GM04504 (cell line): ENCODE measurements at places on chromosomes 2 and 18.

DNA sequence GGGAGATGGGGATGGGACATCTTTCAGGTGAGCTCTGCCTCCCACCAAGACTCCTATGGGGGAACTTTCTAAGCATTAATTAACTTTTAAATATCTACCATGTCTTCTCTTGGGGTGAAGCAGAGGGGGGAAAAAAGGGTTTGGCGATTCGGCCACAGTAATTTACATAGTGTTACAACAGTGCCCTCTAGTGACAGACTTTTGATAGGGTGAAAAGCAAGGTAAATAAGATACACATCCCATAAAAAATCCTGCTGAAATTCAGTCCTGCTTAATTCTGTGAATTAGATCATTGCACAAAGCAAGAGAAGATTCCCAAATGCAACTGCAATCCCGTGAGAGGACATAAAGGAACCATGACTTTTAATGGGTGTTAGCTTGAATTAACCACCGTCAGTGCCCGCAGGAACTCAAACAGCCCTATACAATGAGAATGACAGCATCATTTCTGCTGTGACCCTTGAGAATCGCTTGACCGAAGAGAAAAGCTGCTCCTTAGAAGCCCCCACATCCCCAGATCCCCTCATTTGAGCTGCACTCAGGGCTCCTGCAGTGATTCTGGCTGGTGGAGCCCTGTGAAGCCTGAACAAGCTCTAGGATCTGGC, 32.8 kb downstream of the FAM124B start:
- peak; percentile 18 for DNase-seq

DNA sequence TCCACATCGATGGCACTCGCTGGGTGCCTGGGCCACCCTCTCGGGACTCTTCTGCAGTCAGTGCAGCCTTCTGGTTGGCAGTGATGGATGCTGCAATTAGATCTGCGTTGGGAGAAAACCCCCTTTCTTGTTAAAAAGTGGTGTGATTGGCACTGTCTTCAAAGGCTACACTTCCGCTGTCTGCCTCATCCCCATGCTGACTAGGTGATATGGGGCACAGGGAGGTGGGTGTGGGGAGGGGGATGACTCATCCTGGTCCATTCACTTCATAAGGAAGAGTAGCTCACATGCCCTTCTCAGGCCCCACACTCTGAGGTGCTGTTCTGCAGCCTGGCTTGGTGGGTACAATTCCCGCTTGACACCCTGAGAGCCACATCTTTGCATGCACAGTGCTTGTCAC, 77.4 kb downstream of the THNSL2 start:
- DNase-seq = no peak

DNA sequence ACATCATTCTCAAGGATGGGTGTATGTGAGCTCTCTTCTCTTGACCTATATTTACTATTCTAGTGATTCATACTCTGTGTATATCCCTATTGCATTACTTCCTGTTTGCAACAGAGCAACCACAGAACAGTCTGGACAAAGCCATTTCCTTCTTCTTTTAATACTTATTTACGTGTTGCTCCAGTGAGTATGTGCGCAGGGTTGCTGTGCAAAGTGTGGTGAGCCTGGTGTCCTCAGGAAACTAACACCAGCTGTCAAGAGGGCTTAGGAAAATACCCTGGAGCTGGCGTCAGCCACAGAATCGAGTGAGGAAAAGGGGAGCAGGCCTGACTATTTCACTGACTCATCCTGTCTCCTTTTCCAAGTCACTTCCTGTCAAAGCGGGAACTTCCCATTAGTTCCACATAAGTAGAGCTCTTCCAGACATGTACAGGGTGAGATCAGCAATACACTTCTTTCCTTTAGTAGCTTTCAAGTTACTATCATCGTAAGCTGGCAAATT, 214.1 kb upstream of the COPS8 start:
- peak; percentile 90 for DNase-seq

DNA sequence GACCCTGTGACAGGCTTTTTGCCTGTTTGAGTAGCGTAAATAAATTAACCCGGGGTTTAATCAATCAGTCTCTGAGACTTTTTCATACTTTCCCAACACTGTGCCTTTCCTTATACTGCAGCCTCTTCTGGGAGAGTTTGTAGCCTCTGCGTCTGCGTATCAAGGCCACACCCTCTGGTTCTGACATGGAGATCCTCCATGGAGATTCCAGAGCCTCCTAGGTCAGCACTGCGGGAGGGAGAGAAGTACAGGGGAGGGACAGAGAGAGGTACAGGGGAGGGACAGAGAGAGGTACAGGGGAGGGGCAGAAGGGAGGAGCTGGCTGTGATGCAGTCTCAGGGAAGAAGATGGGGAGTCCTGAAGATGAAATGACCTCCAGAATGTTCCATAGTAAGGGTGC, 166.0 kb downstream of the ARL4C start:
- no peak for DNase-seq

DNA sequence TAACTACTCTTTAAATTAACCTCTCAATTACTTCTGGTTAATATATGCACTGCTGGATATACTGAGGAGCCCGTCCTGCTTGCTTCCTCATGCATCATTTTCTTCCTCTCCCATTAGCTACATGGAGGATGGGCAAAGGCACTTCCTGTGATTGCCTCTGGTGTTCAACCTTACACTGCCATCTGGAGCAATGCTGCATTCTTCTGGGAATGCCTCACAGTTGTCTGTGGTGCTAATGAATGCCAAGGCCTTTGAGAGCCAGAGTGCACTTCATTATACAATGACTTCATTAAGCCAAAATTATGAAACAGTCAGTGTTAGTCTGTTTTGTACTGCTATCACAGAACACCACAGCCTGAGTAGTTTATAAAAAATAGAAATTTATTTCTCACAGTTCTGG, 134.8 kb upstream of the DOCK10 start:
- DNase-seq = peak; percentile 80

GRCh38 chr18:44677933-44678332, 2.8 kb upstream of the SETBP1 start:
- DNase-seq = no peak

- DNase-seq = no peak
Measured at GRCh38 chr2:26609205-26609631, 31.9 kb downstream of the CIB4 start.
